ENCODE measurements at places on chromosomes 12 and 14. TPM values are rescaled to one million over a fixed set of nuclear protein-coding genes. Genes with fewer than 3 reads are reported as not detected.

DNA sequence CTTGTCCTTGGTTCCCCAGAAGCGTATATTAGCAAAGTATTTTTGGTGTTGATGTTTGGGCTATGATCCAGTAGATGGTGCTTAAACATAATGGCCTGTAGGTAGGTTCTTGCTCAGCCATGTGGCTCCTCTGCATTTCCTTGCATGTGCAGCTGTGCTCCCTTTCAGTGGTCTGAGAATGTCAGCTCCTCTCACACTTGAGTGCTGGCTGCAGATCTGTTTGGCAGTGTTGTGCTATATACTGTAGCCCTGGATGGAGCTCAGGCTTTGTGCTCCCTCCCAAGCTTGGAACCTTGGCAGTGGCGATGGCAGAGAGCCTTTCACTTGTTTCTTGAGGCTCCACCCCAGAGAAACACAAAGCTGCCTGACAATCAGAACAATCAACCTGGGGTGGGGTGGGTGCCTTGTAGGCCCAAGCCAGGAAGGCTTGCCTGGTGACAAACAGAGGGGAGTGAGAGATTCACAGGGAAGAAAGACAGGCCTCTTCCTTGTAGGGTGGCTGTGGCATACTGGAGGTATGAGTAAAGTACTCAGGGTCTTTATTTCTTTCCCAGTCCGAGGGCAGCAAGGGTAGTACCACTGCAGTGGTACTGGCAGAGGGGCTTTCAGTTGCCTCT lies 255.3 kb downstream of the RAD51B start:
- no peak for DNase-seq

Gene TEAD4
- total RNA-seq = 18.8 TPM

Gene GOLT1B
- 41.1 TPM for total RNA-seq

DNA sequence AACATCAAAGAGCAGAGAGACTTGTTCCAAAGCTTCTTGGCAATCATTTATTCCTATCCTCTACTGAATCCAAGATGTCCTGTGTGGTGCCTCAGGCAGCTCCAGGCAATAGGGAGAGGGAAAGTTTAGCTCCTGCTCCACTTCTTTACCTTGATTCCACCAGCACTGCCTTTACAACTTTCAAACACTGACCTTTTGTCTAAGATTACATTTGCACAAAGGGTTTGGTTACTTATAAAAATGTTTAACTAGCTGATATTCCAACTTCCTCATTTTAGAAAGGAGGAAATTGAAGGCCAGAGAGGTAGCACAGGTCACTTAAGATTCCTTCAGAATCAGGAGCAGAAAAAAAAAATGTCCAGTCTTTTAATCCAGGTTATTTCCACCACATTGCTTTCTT lies 192.7 kb downstream of the BTG1 start:
- DNase-seq = no peak

DNA sequence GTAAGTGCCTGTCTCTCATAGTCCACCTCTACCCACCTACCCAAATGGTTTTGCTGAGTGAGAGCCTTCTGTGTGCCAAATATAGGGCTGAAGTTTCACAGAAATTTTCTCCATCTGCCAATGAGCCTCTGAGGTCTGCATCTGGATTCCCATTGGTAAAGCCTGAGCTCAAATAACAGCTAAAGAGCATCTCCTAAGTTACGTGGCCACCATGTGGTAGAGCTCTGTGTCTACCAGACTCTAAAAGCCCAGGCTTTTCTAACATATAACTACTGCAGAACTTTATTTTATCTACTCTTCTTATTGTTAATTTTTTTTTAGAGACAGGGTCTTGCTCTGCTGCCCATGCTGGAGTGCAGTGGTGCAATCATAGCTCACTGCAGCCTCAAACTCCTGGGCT lies 16.0 kb downstream of the AMDHD1 start:
- DNase-seq = no peak

DNA sequence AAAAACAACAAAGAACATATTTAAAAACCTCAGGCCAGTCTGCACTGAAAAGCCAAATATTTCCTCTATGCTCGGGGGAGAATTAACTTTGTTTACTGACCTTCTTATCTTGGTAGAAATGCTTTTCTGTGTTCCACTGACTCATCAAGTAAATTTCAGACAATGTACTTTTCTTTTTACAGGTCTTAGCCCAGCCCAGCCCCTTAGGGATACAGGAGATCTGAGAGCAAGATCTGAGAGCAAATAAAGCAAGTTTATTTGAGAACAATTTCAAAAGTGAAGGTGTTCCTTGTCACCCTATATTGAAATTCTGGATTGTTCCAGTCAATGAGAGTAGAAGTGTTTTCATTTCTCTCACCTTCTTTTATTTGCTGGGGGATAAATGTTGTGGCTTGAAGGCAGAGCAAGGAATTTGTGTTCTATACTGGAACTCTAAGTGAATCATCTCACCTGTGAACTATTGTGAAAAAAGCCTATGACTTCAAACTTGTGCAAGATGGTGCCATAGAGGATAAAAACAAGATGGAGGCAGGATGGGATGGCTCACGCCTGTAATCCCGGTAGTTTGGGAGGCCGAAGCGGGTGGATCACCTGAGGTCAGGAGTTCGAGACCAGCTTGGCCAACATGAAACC lies 7.9 kb upstream of the GPRC5A start:
- DNase-seq = no peak

- no peak for DNase-seq
Measured at GRCh38 chr12:113276946-113277500, 55.8 kb downstream of the TPCN1 start.

DNA sequence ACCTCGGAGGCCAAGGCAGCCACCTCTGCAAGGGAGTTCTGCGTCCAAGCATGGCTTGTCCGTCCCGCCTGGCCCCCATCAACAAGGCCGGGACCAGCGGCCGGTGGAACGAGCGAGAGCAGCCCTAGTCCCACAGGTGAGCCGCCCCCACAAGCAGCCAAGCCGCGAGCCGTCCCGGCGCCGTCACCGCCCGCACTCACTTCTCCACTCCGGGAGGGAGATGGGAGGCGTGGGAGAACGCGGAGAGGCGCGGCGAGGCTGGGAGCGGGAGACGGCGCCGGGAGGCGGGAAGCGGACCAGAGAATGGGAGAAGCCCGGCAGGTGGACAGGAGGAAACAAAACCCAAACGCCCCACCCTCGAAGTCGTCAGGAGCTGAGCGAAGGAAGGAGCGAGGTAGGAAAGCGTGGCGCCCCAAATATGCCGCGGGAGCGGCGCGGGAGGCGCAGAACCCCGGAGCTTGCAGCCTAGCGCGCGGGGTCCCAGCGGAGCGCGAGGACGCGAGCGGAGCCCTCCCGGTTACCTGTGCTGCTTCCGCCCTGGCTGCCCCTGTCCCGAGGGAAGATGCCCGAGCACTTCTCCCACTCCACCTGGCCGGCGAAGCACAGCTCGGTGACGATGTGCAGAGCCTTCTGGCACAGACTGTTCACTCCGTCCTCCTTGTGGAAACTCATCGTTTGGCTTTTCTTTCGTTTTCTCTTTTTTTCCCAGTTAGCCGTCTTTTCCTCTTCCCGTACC lies 600 bp downstream of the SYT10 start:
- DNase-seq = peak; percentile 54

DNA sequence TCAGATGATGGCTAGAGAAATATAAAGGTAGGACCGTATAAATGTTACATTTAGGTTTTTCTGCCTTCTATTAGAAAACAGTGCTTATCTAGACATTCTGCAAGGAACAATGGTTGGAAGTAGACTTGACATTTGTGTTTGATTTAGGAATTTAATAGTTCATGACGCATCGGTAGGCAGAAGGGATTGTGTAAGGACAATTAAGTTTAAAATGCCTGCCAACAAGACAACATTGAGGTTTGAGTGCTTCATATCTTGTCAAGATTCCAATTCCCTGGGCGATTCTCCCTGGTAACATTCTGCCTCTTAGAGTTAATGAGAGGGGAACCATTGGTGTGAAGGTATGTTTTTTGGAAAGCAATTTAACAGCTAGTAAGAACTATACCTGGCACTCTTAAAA lies 186.8 kb upstream of the RBM19 start:
- DNase-seq = no peak

Gene KRT77
- total RNA-seq = not detected

Gene CEBPE
- total RNA-seq = 0.35 TPM

- peak; percentile 71 for DNase-seq
Measured at GRCh38 chr12:75994069-75994740, 37.4 kb downstream of the PHLDA1 start.

GRCh38 chr12:79673354-79673753 lies 17.4 kb downstream of the PAWR start:
- DNase-seq = no peak

GRCh38 chr14:37901978-37902377 lies 305.7 kb upstream of the SSTR1 start:
- DNase-seq = no peak

DNA sequence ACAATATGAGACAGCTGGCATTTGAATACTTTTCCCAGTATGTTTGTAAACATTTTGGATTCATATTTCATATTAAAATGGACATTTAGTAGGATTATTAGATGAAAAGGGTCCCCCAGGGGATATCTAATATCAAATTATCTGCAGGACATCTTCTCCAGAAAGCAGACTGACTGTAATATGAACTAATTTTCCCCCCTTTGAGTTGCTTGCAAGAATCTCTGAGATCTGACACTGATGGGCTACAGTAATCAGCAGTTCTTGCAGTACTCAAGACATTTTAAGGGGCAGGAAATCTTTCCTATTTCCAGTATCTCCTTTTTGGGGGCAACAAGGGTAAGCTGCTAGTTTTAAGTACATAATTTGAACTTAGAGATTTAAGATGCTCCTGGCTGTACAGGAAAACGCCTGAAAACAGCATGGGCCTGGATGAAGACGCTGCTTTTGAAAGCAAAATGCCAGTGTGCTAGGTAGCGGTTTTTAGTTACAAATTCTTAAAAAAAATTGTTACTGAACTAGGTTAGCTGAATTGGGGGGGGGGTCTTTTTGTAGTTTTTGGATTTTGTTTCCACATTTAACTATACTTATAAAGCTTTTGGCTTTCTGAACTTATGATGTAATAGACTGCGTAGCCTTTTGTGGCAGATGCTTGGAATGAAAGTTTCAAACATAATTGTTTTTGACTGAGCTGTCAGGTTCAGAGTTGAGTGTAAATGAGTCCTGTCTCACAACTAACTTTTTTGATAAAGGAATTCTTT lies 2.2 kb downstream of the FRMD6 start:
- DNase-seq = no peak

DNA sequence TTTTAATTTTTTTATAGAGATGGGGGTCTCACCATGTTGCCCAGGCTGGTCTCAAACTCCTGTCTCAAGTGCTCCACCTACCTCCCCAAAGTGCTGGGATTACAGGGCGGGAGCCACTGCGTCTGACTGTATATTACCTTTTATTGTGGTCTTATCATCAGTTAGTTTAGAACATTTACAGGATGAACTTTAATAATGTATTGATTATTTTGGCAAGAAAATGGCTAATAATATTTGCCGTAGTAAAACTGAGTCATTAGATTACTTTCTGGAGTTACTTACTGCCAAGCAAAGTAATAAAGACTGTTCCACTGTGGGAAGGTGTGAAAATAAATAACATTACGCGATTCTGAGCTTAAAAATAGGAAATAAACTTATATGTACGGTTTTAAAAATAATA lies 21.9 kb upstream of the KDM2B start:
- DNase-seq = no peak

- DNase-seq = no peak
Measured at GRCh38 chr14:73833034-73833433, 18.6 kb upstream of the PTGR2 start.

DNA sequence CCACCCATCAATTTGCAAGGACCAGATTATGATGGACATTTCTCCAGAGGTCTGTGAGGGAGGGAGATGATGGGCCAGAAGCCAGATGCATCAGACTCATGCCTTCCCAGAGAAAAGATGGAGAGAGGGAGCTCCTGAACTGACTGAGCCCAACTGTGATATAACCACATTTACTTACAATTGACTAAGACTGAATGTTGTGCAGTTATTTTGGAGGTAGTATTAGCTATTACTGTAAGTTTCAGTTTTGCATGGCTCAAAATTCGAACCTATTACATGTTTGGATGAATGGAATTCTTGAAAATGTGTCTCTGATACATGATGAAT lies 211.1 kb upstream of the SFSWAP start:
- DNase-seq = no peak

- no peak for DNase-seq
Measured at GRCh38 chr12:131919366-131920156, 9.5 kb upstream of the PUS1 start.

- no peak for DNase-seq
Measured at GRCh38 chr14:80695869-80696268, 245.7 kb downstream of the CEP128 start.

Gene APOF
- total RNA-seq = not detected

GRCh38 chr12:62098132-62098531 lies 162.1 kb upstream of the USP15 start:
- DNase-seq = no peak

- no peak for DNase-seq
Measured at GRCh38 chr12:85617307-85618091, 218.7 kb downstream of the RASSF9 start.

DNA sequence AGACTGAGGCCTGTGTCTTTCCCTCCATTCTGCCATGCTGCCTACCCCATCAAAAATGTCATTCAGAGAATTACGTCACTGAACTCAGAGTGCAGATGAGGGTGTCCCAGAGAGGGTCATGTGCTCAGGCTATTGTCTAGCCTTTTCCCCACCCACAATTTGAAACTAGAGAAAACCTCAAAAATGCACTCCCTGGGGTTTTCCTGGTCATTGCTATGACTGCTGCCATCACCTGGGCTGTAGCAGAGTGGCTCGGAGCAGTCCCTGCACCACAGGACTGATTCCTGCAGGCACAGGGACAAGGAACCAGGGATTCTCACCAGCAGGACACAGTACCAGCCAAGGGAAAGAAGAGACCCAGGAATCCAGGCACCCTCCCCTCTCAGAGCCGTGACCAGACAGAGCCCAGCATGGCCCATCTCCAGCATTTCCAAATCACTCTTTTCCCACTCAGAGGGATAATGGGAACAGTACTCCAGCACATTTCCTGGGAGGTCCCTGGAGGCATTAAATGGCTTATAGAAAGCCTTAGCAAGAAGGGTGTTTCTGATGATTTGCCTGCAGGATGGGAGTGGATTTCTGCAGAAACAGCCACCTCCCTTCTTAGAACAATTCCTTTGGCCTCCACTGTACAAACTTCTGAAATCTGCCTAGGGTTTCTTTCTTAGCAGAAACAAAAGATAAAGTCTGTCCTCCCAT lies 45.9 kb downstream of the VWF start:
- no peak for DNase-seq

Gene ACSS3
- total RNA-seq = not detected

GRCh38 chr12:95505039-95505438 lies 31.1 kb downstream of the METAP2 start:
- no peak for DNase-seq

- no peak for DNase-seq
Measured at GRCh38 chr12:129532707-129533499, 370.9 kb downstream of the TMEM132D start.

DNA sequence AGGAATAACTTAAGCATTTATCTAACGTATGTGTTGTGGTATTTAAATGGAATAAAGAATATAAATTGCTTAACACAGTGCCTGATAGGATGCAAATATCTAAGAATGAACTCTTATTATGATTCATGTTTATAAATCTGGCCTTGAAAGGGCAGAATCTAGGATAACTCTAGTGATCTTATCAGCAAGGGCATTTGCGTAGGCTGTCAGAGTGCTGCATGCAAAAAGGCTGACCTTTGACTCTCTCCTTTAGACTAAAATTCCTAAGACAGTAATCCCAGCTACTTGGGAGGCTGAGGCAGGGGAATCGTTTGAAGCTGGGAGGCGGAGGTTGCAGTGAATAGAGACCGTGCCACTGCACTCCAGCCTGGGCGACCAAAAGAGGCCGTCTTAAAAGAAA lies 31.3 kb upstream of the ANP32D start:
- DNase-seq = no peak

Gene OR4N2
- total RNA-seq = not detected

GRCh38 chr14:64249363-64249762 lies 44.8 kb downstream of the ESR2 start:
- DNase-seq = no peak
